ENCODE measurements at places on chromosomes 5 and 9. TPM values are rescaled to one million over a fixed set of nuclear protein-coding genes. Genes with fewer than 3 reads are reported as not detected.
A peak's percentile ranks its signal among the peaks of the same experiment; 100 is the strongest.

TSSK1B gene
- total RNA-seq, result 0.12 TPM

PROP1 gene
- total RNA-seq, result not detected

FRMD3 gene
- 8.0 TPM for total RNA-seq

RNF224 gene
- 0.36 TPM for total RNA-seq

DNA sequence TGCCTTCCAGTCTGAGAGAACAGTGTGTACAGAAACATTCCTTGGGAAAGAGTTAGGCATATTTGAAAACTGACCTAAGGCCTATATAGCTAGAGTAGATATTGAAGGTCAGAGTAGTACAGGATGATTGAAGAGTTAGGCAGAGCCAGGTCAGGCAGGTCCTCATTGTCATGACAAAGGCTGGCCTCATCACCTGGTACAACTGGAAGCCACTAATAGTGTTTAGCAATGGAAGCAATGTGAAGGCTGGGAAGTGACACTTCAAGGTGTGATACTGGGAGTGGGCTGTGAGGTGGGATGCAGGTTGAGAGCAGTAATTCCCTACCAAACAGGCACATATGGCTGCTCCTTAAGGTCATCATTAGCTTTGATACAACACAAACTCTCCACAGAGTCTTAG lies 123.6 kb upstream of the CCNH start:
- H3K36me3 ChIP-seq, result no peaks in the 10 kb centered on the region
- no peaks in the 10 kb centered on the region for H3K27me3 ChIP-seq
- no peaks in the 10 kb centered on the region for H3K4me1 ChIP-seq
- H3K27ac ChIP-seq, result no peak overlapping the region

- H3K4me3 ChIP-seq, result peak overlapping the region; percentile 92
- H3K27ac ChIP-seq, result peak overlapping the region; percentile 82
- H3K27me3 ChIP-seq, result peaks cover 64% of the 10 kb centered on the region
- H3K4me1 ChIP-seq, result peaks cover 17% of the 10 kb centered on the region
- peak; percentile 67 for DNase-seq
Measured at GRCh38 chr9:34379334-34380033, 2.8 kb upstream of the MYORG start.

- peaks cover 22% of the 10 kb centered on the region for H3K4me1 ChIP-seq
- no peaks in the 10 kb centered on the region for H3K36me3 ChIP-seq
- H3K4me3 ChIP-seq, result peak overlapping the region; percentile 95
- peak; percentile 81 for DNase-seq
- H3K27me3 ChIP-seq, result peaks cover 32% of the 10 kb centered on the region
- peak overlapping the region; percentile 82 for H3K27ac ChIP-seq
Measured at GRCh38 chr9:101486693-101487442, 46.8 kb upstream of the RNF20 start.

DNA sequence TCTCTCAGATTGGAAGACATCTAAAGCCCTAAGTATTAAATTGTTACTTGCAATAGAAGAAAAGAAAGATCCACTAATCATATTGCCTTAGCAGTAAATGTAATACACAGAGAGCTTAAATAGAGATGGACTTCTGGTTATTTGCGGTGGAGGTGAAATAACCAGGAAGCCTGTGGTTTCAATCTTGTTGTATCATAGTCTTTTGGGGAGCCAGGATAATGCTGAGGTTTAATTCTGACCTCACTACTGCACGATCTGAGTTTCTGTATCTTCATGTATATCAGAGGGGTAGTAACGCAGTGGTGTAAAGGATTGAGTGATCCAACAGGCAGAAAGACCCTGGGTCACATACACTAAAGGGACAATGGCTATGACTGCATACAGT lies 71.7 kb downstream of the ANKRD55 start:
- DNase-seq, result no peak
- no peaks in the 10 kb centered on the region for H3K36me3 ChIP-seq
- H3K4me1 ChIP-seq, result peaks cover 37% of the 10 kb centered on the region

DNA sequence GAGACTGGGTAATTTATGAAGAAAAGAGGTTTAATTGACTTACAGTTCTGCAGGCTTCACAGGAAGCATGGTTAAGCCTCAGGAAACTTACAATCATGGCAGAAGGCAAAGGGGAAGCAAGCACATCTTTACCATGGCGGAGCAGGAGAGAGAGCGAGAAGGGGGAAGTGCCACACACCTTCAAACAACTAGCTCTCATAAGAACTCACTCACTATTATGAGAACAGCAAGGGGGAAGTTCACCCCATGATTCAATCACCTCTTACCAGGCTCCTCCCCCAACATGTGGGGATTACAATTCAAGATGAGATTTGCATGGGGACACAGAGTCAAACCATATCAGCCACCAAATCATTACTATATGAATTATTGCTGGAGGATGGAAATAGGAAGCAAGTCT lies 30.3 kb upstream of the STX17 start:
- peaks cover 4% of the 10 kb centered on the region for H3K36me3 ChIP-seq
- H3K4me3 ChIP-seq, result no peak overlapping the region
- no peaks in the 10 kb centered on the region for H3K27me3 ChIP-seq
- no peak overlapping the region for H3K27ac ChIP-seq

All from type B pancreatic cell (in vitro differentiated cells).